Stimulated activated CD4-positive, alpha-beta T cell treated with anti-CD3 and anti-CD28 coated beads, Interleukin-1b, Interleukin-23, amount 100 ng/mL, for 1 hour (primary cell): ENCODE measurements at places on chromosomes 11 and 22.

- DNase-seq, result no peak
Observed at GRCh38 chr11:92225568-92226330, 1.1 kb downstream of the FAT3 start.

DNA sequence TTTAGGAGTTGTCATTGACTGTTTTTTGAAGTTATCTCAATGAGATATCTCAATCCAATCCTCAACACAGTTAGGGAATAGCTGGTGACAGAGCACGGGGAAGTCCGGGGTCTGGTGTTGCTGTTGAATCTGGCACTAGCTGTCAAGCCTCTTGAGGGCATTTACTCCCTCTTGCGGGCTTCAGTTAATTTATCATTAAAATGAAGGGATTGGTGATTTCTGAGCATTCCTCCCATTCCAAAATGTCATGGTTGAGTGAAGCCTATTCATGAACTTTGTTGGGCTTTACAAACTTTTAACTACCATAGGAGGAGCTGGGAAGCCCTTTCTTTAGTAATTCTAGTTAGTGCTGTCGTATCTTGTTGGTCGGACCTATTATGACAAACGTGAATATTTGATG lies 40.2 kb downstream of the UVRAG start:
- no peak for DNase-seq

GRCh38 chr11:83643115-83643514 lies 356.9 kb upstream of the CCDC90B start:
- no peak for DNase-seq

- no peak for DNase-seq
Observed at GRCh38 chr22:37419370-37419968, 7.8 kb downstream of the ELFN2 start.

- DNase-seq, result no peak
Observed at GRCh38 chr11:112962579-112963367, 1.6 kb downstream of the NCAM1 start.

DNA sequence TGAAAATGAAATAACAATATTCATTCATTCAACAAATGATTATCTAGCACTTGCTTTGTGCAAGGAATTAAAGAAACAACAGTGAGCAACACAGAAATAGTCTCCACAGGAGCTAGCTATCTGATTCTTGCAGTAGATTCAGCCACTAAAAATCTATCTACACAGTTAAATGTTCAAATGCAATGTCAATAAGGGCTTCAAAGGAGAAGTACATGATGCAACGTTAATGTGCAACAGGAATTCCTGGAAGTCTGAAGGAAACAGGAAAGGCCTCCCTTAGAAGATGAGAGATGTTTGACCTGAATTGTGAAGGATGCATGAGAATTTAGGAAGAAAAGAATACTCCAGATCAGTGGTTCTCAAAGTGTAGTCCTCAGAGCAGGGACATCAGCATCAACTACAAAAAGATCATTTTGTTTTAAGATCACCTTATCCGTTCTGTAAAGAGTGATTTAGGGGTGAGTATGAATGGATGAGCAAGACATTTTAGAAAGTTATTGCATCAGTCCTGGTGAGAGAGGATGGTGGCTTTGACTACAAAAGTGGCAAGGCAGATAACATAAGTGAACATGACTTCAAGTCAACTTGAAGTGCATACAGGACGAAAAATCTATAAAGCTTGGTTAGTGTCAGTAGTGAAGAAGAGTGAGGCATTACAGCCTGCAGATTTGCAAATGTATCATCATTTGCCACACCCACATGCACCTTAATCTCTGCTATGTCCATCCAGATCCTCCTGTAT lies 96.0 kb downstream of the ETS1 start:
- no peak for DNase-seq

- no peak for DNase-seq
Observed at GRCh38 chr11:65695459-65696241, 16.4 kb upstream of the KAT5 start.

DNA sequence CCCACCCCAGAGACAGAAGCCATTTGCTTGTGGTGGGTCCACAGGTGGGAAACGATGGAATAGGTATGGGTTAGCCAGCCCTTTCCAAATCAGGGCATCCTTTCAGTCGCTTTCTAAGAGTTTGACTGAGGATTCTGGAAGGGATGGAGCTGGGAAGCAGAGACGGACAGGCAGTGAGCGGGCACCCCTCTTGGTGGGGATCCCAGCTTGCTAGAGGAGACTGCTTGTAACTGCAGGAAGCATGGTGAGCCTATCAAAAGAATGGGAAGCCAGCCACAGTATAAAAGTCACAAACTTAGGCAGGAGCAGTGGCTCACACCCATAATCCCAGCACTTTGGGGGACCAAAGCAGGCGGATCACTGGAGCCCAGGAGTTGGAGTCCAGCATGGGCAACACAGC lies 6.1 kb upstream of the PDGFB start:
- DNase-seq, result no peak

DNA sequence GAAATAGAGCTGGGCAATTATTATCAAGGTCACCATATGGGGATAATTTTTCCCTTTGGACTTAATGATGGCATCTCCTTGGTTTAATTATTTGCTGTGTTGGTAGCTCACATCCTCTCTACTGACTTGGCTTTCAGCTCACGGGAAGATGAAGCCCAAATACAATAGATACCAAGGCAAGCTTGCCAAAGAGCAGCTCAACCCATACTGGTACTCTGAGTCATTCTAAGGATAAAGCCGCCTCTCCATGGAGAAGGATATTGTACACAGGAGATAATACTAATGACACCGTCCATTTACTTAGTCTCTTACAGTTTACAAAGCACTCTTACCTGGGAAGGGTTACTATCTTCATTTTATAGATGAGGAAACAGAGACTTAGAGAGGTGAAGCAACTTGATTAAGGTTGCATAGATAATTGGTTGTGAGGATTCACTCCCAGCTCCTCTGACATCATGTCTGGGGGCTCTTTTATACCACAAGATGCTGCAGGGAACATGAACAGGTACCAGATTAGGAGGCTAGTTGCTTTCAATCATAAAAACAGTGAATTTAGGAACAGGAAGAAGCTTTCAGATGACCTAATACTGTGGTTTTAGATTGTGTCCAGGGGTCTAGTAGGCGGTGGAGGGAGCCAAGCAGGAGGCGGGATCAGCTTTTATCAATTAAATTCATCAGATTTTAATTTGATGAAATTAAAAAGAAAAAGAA lies 48.3 kb upstream of the PICALM start:
- no peak for DNase-seq

- no peak for DNase-seq
Observed at GRCh38 chr11:2855162-2855561, 30.4 kb downstream of the CDKN1C start.

DNA sequence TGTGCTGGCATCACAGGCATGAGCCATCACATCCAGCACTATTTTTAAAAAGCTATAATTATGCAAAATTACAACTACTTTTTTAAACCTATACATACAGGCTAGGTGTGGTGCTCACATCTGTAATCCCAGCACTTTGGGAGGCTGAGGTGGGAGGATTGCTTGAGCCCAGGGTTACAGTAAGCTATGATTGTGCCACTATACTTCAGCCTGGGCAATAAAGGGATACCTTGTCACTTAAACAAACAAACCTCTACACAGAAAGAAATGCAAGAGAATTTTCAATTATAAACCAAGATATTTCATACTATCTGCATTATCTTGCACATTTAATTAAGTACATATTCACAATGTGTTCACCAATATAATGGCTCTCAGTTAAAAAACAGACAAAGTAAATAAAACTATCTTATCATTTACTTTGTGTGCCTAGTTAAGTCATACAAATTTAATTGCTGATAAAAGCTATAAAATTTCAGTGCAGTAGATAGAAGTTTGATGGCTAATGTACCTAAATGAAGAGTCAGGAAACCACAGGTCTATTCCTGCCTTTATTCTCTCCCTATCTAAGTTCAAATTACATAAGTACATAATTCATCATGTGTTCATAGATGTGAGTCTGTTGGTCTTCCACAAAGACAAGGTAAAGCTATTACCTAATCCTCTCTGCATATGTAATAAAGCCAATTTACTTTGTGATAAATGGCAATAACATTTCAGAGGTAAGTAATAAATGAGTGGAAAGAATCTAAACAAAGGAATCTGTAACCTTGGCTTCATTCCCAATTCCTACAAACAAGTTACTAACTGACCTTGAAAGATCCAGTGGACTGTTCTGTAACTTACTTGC lies 9.0 kb upstream of the RDX start:
- no peak for DNase-seq

DNA sequence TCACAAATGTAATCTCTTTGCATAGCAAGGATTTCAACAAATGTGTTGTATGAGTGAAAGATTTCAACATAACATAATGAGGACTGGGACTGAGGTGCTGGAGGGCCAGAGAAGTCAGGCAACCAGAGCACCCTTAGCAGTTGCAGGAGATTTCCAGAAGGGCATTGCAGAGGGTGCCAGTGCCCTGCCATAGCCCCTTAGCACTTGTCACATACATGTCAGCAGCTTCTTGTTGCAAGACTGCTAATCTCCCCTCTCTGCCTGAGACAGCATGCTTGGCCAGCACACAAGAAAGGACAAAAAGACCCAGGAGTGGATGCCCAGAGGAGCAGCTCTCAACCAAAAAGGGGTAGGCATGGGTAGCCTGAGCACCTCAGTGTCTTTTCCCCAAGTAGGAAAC lies 43.2 kb downstream of the BBOX1 start:
- DNase-seq, result no peak

- DNase-seq, result no peak
Observed at GRCh38 chr11:113664981-113665710, 41.0 kb downstream of the TMPRSS5 start.

DNA sequence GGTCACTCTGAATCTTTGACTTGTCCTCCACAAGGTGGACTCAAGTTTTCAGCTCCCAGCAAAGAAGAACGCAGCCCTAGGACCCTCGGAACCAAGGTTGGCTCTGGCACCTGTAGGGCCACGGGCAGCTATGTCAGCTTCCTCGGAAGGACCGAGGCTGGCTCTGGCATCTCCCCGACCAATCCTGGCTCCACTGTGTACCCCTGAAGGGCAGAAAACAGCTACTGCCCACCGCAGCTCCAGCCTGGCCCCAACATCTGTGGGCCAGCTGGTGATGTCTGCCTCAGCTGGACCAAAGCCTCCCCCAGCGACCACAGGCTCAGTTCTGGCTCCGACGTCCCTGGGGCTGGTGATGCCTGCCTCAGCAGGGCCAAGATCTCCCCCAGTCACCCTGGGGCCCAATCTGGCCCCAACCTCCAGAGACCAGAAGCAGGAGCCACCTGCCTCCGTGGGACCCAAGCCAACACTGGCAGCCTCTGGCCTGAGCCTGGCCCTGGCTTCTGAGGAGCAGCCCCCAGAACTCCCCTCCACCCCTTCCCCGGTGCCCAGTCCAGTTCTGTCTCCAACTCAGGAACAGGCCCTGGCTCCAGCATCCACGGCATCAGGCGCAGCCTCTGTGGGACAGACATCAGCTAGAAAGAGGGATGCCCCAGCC lies 2.2 kb downstream of the INPP5J start:
- DNase-seq, result no peak

DNA sequence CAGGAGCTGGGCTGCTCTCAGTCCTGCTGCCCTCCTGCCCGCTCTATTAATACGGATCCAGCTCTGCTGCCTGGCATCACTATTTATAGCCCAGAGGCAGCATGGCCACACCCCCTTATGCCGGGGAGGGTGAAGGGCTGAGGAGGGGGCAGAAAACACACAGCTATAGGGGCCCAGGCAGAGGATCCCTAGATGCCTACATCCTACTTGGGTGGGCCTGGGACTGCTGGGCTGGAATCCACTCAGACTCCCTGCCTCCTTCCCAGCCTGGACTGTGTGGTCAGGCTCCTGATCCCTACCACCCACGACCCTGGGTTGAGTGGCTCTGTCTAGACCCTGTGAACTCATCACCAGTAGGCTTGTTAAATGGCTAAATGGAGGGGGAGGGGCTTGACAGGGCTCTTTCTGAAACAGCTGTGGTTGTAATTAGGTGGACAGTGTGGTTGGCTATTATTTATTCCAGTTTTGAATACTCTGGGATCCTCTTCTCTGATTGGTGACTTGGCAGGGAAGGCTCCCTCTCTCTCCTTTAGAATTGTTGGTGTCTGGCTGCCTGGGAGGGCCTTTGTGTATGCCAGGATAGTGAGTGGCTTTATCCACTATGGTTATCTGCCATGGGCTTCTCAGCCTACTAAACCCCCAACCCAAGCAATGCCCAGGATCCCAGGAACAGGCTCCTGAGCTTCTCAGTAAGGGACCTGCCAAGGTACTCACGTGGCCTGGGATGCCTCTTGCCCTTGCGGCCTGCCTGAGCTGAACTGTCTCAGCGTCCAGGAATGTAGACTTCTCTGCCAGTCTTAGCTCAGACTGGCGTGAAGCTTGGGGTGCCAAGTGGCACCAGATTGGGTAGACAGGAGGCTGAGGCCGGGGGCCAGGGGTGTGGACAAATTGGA lies 15.2 kb downstream of the PHLDB1 start:
- DNase-seq, result no peak

- DNase-seq, result no peak
Observed at GRCh38 chr11:57709802-57710367, 2.1 kb downstream of the MED19 start.

- DNase-seq, result no peak
Observed at GRCh38 chr11:46369458-46370152, 11.9 kb upstream of the MDK start.

GRCh38 chr22:29302402-29302680 lies 4.1 kb upstream of the GAS2L1 start:
- no peak for DNase-seq

GRCh38 chr11:103486604-103487003 lies 377.4 kb downstream of the DYNC2H1 start:
- DNase-seq, result no peak

GRCh38 chr22:27863001-27863400 lies 56.1 kb downstream of the PITPNB start:
- DNase-seq, result no peak

GRCh38 chr11:65653229-65654225 lies 9.2 kb downstream of the RELA start:
- DNase-seq, result no peak

GRCh38 chr11:64372802-64373597 lies 14.0 kb downstream of the RPS6KA4 start:
- no peak for DNase-seq

- no peak for DNase-seq
Observed at GRCh38 chr11:73283276-73284000, 11.3 kb downstream of the P2RY6 start.

- no peak for DNase-seq
Observed at GRCh38 chr11:12784445-12784844, 110.2 kb downstream of the TEAD1 start.

GRCh38 chr11:93775289-93775688 lies 8.8 kb upstream of the MED17 start:
- no peak for DNase-seq

- DNase-seq, result no peak
Observed at GRCh38 chr11:64843686-64844329, 645 bp downstream of the CDC42BPG start.

- DNase-seq, result no peak
Observed at GRCh38 chr11:19763330-19763729, 50.7 kb downstream of the NAV2 start.

GRCh38 chr11:78039919-78040671 lies 17.0 kb upstream of the KCTD14 start:
- DNase-seq, result no peak

DNA sequence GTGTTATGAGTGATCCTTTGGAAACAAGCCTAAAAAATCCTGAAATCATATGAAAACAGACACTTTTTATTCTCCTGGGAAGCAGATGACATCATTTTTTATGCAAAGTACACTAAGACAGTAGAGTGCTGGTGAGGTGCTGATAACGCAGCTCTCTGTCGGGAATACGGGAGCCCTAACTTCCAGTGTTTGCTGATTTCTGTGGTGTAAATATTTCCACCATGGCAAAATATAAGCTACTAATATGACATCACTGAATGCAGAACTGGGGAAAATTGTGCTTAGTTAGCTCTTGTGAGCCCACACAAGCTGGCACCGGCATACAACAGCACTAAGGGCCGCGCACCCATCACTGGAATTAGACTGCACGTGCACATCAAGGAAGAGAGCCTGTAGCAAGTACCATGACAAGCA lies 82.6 kb downstream of the FAM76B start:
- no peak for DNase-seq
